ENCODE measurements at places on chromosomes 2 and 18.

DNA sequence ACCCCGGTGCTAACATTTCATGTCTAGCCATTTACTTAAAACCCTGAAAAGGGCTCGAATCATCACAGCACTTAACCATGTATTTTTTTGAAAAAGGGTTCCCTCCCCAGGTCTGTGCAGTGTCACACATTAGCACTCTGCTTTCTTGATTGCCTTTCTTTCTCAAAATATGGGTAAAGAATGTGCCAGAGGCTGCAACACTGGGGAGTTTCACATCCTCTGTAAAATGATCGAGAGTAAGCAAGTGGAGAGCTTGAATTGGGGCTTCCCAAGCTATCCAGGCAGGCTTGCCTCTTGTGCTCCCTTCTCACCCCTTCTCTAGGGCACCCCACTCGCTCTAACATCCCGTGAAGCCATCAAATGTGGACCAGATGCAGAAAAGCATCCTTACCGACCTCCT lies 177.0 kb upstream of the CCDC68 start:
- no peak for DNase-seq

- no peak for DNase-seq
Measured at GRCh38 chr18:21184396-21184996, 57.5 kb upstream of the GREB1L start.

- no peak for DNase-seq
Measured at GRCh38 chr2:74819702-74820101, 14.2 kb upstream of the HK2 start.

GRCh38 chr2:15364561-15364960 lies 196.6 kb downstream of the NBAS start:
- no peak for DNase-seq

DNA sequence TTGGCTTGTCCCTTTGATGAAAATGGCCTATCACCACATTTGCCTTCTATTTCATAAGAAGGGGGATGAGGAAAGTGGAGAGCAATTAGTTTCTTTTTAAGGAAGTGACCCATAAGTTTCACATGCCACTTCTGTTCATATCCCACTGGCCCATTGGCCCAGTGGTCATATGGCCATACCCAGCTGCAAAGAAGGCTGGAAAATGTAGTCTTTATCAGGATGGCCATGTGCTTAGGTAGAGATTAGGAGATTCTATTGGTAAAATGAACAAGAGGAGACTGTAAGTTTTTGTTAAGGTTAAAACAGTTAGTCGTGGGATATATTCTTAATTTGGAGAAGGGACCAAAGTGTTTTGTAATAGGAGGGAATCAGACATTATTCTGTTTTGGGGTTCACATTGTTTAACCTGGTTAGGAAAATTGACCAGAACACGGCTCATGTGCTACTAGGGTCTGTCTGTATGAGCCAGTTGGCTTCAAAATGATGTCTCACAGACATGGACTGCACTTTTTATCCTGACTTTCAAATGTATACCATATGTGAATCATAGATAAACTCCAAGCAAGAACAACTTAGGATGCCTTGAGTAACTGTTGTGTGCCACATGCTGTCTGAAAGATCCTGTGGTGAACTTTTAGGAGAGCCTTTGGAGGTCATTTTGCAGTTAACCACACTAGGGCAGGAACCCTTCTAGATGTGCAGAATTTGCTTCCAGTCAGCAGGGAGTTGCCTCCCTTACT lies 17.3 kb downstream of the PLCL1 start:
- no peak for DNase-seq

All from effector CD4-positive, alpha-beta T cell (primary cell).